NCI-H1694 (cell line): ENCODE measurements at places on chromosomes 6 and 20.

DNA sequence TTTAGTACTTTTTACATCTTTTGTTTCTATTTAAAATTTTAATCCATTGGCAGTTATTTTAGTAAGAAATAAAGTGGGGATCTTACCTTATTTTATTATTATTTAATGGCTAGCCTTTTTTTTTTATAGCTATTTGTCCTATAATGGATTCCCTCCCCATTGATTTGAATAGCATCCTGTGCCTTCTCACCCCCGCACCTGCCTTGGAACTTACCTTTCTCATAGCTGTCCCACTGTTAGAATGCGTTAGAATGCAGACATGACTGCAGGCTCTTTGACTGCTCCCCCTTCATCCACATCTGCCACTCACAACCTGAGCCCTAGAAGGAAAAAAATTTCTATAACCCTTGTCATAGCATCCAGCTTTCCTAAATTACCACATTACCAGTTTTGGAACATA, 9.1 kb downstream of the PKIB start:
- no peak for DNase-seq

GRCh38 chr20:62772619-62772989, 23.7 kb upstream of the MRGBP start:
- DNase-seq, result no peak

DNA sequence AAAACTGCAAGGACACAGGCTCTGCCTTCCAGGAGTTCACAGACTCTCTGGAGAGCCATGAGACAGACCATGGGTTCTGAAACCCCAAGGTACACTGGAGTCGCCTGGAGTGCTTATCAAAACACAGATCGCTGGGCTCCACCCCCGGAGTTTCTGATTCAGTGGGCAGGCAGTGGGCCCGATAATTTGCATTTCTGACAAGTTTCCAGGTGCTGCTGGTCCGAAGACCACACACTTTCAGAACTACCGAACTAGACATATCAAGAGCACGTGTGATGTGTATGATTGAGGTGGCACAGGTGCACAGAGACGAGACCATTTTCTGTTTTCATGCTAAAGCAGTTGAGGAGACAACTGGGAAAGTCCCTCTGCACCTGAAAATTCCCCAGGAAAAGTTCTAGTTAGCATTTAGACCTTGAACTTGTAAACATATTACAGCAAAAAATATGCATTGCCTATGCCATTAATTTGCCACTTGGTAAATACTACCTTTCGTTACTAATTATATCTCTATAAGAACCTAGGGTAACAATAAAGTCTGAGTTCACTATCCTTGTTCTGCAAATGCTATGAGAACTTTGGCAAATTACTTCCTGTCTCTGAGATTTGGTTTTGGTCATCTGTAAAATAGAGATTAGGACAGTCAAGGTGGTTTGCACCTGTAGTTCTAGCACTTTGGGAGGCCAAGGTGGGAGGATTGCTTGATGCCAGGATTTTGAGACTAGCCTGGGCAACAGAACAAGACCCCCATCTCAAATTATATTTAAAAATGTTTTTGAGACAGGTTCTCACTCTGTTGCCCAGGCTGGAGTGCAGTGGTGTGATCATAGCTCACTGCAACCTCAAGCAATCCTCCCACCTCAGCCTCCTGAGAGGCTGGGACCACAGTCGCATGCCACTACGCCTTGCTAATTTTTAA, 14.3 kb upstream of the PIM1 start:
- DNase-seq, result no peak

- peak; percentile 49 for DNase-seq
These were observed 12.9 kb upstream of the TBC1D22B start for GRCh38 chr6:37244430-37245310.

DNA sequence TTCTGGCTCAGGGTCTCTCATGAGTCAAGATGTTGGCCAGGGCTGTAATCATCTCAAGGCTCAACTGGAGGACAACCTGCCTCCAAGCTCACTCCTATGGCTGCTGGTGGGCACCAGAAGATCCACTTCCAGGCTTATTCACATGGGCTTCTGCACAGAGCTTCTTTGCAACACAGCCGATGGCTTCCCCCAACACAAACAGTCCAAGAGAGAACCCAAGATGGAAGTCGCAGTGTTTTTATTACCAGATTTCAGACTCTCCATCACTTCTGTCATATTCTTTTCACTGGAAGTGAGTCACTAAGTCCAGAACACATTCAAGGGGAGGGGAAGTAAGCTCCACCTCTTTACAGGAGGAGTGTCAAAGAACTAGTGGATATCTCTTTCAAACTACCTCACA, 75.5 kb downstream of the CD164 start:
- no peak for DNase-seq

DNA sequence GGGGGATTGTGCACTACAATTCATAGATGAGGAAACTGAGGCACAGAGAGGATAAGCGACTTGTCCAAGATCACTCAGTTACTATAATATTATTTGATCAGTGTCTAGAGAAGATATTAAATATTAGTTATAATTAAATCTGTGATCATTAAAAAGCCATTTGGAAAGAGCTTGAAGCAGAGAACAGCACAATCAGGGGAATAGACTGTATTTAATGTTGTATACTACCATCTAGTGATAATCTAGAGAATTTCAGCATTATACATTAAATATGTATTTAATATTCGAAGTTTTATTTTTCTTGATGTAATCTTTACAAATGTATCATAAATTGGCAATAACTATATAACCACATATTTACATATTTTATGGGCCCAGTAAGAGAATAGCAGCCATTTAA, 20.1 kb upstream of the MTCL3 start:
- DNase-seq, result no peak

DNA sequence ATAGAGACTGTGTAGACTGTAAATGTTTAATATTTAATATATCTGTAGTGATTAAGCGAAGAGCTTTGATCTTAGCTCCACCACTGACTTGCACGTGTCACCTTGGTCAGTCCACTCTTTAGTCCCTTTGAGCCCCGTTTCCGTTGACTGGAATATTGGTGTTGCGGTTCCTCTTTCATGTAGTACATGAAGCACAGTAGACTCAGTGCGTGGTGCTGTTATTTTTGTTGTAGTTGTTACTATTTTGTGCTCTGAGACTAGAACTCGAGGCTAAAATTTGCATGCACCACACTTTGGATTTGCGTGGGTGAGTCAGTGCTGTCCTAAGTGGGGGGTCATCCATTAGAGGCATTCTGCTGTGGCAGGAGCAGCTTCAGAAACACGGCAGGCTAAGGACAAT, 291.4 kb downstream of the QKI start:
- DNase-seq, result no peak
